ENCODE measurements at places on chromosomes 11 and 22.

- no peak for DNase-seq
Measured at GRCh38 chr11:20248871-20249270, 88.6 kb upstream of the DBX1 start.

- DNase-seq: no peak
Measured at GRCh38 chr11:117690484-117691217, 106.4 kb downstream of the DSCAML1 start.

GRCh38 chr22:25130462-25130861, 69.2 kb upstream of the CRYBB3 start:
- DNase-seq: no peak

- DNase-seq: no peak
Measured at GRCh38 chr22:44947049-44947448, 62.8 kb downstream of the PHF21B start.

DNA sequence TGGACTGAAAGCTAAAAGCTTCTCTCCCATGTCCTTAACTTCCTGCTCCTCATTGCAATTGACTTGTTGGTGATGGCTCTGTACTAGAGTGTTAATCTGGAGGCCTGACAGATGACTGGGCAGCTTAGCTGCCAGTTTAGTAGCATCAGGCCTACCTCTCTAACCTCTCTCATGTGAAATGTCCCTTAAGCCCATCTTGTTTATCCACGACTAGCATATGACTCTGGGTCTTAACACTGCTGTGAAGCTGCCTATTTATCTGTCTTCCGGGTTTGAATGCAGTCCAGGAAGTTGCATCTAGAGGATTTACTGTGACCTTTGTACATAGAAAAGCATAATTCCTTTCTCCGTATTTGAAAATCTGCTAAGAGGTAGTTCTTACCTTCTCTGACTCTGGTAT, 85.3 kb upstream of the HORMAD2 start:
- no peak for DNase-seq

- no peak for DNase-seq
Measured at GRCh38 chr11:57144531-57145320, 37.0 kb upstream of the LRRC55 start.

DNA sequence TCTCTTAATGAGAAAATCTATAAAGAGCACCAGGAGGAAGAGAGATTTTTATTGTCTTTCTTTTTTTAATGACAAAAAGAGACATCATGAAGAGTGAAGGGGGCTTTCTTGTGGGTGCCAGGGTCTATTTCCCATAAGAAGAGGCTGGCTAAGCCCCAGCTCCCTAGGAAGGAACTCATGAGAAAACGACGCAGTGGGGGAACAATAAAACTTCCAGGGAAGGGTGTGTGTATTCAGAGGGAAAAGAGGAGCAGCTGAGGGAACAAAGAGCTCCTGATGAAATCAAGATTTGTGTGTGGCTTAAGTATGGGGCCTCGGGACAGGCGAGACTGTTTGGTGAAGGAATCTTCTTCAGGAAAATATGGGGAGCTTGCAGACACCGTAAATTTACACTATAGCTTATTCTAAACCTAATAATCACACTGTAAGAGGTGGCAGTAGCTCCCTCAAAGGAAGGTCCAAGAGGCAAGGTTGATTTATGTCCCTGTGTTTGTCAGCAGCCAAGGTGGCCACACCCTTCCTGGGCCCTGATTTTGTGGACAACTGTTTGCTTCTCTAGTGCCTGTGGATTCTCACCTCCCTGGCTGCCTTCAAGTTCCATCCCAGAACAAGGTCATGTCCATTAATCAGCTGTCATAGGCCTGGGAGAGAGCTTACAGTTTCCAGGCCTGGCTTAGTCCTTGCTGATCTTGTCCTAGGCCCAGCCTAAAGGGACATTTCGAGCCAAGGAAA, 615.7 kb downstream of the INSC start:
- no peak for DNase-seq

DNA sequence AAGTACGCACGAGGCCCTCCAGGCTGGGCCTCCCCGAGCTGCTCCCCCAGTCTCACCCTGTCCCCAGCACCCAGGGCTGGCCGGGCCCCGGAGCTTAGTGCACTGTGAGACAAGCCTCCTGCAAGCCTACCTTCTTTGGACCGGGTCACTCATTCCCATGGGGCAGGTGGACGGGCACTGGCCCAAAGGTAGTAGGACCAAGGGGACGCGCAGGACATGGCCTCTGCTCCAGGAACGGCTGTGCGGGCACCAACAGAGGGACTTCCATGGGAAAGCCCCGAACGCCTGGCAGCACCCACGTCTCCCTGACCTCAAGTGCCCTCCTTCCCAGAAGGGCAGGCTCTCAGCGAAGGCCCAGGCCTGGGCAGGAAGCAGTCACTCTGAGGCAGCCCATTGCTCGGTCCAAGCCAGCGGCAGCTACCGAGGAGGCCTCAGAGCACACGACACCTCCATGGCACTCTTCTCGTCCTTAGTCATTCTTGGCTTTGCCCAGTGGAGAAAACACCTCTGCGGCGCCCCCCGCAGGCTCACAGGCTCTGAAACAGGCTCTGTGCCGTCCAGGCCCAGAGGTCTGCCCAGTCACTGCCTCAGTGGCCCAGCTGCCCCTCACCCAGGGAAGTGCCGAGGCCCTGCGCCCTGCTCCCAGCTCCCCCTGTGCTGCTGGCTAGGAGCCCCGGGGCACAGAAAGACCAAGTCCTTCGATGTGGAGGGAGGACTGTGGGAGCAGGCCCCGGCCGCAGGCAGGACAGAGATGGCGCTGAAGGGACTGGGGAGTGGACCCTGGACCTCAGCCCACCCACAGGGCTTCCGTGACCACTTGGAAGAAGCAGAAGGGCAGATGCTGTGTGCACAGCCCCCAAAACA, 3.8 kb downstream of the MOB2 start:
- DNase-seq: no peak

- DNase-seq: no peak
Measured at GRCh38 chr11:117478126-117478860, 150.6 kb downstream of the CEP164 start.

- no peak for DNase-seq
Measured at GRCh38 chr22:39232246-39232645, 12.5 kb downstream of the PDGFB start.

- no peak for DNase-seq
Measured at GRCh38 chr11:133559382-133559781, 27.1 kb upstream of the OPCML start.

DNA sequence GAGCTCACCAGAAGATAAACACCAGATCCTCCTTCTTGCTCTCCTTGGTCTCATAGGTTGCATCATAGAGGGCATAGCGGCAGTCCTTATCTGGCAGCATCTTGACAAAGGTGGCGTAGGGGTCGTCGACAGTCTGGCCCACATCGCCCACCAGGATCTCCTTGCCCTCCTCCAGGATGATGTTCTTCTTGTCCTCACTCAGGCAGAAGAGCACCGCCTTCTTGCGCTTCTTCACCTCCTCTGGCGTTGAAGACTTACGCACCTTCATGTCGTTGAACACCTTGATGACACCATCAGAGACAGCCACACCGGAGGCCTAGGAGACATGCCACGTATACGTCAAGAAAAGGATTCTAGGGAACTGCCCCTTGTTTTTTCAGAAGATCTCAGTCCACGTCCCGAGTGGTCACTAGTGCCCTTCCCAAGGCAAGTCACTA, 2.0 kb downstream of the CFL1 start:
- DNase-seq: no peak

DNA sequence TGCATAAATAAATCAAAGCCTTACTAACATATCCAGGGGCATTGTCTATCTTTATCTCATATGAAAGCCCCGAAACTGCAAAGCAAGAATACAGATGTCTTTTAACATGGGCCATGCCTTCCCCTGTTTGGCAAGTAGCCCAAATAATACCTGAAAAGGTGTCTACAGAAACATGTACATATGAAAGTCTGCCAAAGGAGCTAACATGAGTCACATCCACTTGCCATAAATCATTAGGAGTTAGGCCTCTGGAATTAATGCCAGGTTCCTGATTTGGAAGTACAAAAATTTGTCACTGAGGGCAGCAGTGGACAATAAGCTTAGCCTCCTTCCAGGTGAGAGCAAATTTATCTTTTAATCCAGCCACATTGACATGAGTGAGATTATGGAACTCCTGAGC, 85.5 kb upstream of the PGR start:
- no peak for DNase-seq

- no peak for DNase-seq
Measured at GRCh38 chr11:37298173-37298572, 700.1 kb upstream of the RAG2 start.

- peak; percentile 54 for DNase-seq
Measured at GRCh38 chr11:57649826-57650738, at the start of gene YPEL4. Gene YPEL4, minus strand, starts transcription at chr11:57649912. Its CDS starts 2,805 bp downstream, at chr11:57647107.

GRCh38 chr11:2945031-2945756, 16.0 kb upstream of the PHLDA2 start:
- DNase-seq: peak; percentile 55

DNA sequence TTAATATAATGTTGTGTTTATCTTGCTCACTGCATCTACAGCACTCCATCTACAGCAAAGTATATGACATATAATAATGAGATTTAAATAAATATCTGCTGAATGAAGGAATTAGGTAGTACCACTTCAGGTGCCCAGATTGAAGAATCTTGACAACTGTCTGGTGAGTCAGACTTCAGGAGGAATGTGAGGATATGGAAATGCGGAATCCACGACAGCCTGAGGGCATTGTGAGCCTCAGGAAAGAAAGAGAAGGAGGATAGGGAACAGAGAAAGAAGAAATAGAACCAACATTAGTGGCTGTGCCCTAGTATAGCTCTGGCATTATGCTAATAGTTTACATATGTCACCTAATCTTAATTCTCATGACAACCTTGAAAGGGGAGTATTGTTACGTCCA, 304.4 kb downstream of the AASDHPPT start:
- no peak for DNase-seq

DNA sequence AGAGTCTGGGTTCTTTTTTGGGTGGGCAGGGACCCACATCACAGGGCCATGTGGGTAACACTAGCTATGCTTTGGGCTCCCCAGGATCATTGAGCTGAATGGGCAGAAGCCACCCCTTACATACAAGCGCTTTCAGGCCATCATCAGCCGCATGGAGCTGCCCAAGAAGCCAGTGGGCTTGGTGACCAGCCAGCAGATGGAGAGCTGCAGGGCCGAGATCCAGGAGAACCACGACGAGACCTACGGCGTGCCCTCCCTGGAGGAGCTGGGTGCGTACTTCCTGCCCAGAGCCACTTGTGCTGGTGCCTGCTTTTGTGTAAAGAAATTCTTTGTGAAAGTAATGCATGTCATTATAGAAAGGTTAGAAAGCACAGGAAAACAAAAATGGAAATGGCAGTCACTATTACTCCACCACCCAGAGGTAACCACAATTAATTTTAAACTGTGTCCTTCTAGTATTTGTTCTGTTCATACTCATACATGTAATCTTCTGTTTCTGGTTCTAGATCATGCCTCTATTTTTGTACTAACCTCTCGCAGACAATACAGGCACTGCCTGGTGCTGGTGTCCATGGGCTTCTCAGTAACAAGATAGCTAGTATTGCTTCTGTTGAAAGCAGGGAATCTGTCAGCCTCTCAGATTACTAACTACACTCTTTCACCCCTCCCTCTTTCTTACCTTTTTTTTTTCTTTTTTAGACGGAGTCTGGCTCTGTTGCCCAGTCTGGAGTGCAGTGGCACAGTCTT, 13.7 kb downstream of the CRY2 start:
- DNase-seq: no peak

DNA sequence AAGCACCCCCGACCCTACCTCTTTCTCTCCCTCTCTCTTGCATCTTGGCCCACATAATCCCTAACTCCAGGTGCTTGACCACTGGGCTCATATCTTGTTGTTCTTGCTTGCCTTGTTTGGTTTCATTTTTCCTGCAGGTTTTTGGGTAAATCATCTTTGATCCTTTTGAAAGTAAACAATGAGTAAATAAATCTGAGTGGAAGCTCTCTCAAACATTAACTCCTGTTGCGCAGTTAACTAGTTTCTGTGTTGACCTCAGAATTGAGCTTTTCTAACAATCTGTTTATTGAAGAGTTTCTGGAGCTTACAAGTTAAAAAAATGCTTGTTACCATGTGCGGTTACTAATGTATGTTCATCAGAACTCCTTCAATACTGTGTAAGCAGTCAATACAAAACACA, 38.8 kb upstream of the MICAL2 start:
- DNase-seq: no peak

GRCh38 chr11:44483919-44484610, 81.4 kb upstream of the CD82 start:
- no peak for DNase-seq

DNA sequence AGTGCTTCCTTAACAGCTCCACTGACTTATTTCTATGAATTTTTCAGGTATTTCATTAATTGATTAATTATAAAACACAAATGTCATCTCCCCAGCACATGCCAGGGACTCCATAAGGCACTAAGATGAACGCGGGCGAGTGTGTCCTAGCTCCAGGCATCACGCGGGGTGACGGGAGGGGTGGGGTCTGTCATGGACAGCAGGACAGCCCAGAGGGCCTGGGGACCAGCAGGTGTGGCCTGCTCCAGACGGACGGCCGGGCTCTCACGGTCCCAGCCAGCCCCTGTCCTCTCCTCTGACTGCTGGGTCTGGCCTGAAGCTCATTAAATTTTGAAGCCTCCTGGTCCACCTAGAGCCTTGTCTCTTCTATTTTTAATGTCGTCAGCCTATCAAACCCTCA, 531.1 kb downstream of the BRD1 start:
- DNase-seq: no peak

DNA sequence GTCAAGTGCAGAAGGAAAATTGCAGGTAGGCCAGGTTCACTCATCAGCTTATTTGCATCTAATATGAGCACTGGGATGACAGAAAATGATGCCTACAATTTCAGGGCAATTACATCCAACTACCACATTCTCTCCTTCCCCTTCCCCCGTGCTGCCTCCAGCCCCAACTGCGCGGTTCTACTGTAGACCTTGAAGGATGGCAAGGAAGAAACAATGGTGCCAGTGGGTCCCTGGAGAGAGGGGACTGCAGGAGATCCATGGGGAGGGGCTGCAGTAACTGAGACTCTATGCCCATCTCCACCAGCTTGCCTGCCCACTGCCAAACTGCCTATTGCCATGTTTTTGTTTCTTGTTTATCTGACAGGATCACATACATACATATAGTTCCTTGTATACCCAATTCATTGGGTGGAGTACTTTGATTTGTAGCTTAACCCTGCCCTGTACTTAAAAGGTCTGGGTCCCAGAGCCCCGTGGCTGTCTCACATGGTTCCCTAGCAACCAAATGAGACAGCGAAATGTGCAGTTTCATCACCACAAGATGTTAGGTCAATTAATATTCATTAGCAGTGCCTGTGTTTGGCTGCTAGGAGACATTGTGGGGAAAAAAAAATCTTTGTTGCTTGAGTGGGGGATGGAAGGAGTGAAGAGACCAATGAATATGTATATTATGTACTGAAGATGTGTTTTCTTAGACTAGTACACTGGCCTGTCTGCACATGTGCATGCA, 253.5 kb upstream of the PLET1 start:
- no peak for DNase-seq

DNA sequence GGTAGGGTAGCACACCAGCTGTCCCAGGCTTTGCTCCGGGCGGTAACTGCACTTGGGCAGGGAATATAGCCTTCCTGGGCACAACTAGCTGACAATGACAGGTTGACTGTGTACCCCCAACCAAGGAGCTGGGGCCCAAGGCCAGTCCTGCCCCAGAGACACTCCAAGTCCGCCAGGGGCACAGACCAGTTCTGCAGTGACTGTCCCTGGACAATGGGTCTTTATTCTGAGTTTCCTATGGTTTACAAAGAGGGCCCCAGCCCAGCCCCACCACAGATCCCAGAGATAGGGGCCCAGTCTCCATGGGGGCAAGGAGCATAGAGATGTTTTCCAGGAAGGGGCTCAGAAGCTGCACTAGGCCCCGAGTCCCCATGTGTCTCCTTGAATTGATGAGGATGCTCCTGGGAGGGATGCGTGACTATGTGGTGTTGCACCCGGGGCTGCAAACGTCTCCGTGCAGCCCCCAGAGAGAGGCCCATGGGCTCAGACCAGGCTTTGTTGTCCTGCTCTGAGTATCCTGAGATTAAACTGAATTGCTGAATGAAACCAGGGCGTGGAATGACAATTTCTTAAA, 48.4 kb downstream of the CD6 start:
- no peak for DNase-seq

Data from activated CD4-positive, alpha-beta T cell treated with anti-CD3 and anti-CD28 coated beads, Interleukin-2, amount 50 U/mL, for 48 hours (primary cell).